ENCODE measurements at places on chromosomes 11 and 22.

DNA sequence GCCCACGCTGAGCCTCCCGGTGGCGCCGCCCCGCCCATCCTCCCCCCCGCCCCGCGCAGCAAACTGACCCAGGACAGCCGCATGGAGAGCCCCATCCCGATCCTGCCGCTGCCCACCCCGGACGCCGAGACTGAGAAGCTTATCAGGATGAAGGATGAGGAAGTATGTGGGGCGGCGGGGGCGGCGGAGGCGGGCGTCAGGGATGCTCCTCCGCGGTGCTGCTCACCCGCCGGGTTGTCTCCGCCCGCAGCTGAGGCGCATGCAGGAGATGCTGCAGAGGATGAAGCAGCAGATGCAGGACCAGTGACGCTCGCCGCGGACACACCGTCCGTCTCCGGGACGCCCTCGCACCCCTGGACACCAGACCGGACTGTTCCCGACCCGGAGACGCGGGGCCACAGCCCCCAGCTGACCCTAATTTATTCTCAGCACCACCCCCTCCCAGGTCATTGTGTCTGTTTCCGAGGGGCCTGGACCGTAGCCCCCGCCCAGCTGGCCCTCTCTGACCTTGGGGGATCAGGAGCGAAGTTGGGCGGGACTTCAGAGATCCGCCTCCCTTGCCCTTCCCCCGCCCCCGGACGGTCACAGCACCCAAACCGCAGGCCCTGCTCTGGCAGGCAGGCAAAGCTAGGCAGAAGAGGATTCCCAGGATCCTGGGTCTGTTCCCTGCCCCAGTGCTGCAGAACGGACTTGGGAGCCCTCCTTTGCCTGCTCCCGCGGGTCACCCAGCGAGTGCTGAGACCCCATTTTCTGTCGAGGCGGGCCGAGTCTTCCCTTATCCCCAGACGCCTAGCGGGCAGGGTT is 959 bp upstream of the GP1BB start:
- no peak for DNase-seq

DNA sequence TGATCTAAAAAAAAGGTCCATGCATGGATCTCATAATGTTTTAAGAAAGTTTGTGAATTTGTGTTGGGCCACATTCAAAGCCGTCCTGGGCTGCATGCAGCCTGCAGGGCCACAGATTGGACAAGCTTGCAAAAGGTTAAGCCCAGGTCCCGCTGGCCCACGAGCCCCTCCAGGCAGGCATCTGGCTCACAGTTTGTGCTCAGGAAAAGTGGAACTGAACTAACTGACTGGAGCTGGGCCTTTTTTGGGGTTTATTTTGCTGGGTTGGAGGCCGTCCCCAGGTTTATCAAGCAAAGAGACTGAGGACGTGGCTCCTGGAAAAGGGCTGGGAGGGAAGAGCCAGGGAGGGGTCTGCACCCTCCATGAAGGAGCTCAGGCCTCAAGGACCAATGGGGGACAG is 32.1 kb upstream of the BAIAP2L2 start:
- DNase-seq = no peak

DNA sequence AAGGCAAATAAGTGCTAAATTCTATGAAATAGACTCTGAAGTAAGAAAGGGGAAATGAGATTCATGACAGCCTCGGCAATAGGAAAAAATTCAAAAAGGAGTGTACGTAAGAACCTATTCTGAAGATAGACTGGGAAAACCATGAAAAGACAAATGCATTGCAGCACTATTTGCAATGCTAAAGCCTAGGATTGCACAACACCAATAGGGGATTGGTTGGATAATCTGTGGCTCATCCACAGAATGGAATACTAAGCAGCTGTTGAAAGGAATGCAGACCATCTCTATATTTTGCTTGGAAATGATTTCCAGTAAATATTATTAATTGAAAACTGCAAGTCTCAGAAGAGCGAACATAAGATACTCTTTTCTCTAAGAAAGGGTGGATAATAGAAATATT is 91.7 kb upstream of the CLMP start:
- no peak for DNase-seq

- DNase-seq = no peak
Measured at GRCh38 chr11:35363854-35364780, 55.2 kb downstream of the SLC1A2 start.

DNA sequence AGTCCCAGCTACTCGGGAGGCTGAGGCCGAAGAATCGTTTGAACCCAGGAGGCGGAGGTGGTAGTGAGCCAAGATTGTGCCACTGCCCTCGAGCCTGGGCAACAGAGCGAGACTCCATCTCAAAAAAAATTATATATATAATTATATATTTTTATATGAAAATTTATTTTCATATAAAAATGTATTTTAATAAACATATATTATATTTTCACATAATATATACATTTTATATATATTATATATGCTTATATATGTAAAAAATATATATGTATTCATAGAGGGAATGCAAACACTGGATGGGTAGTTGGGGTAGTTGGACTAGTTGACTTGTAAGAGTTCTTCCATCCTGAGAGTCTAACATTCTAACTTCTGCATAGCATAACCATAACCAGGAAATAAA is 20.3 kb downstream of the DEUP1 start:
- DNase-seq = no peak

Data from CMK (cell line).